ENCODE measurements at places on chromosomes 1 and 21. TPM values are rescaled to one million over a fixed set of nuclear protein-coding genes. Genes with fewer than 3 reads are reported as not detected.

The TMEM240 gene
- 3.3 TPM for total RNA-seq

DNA sequence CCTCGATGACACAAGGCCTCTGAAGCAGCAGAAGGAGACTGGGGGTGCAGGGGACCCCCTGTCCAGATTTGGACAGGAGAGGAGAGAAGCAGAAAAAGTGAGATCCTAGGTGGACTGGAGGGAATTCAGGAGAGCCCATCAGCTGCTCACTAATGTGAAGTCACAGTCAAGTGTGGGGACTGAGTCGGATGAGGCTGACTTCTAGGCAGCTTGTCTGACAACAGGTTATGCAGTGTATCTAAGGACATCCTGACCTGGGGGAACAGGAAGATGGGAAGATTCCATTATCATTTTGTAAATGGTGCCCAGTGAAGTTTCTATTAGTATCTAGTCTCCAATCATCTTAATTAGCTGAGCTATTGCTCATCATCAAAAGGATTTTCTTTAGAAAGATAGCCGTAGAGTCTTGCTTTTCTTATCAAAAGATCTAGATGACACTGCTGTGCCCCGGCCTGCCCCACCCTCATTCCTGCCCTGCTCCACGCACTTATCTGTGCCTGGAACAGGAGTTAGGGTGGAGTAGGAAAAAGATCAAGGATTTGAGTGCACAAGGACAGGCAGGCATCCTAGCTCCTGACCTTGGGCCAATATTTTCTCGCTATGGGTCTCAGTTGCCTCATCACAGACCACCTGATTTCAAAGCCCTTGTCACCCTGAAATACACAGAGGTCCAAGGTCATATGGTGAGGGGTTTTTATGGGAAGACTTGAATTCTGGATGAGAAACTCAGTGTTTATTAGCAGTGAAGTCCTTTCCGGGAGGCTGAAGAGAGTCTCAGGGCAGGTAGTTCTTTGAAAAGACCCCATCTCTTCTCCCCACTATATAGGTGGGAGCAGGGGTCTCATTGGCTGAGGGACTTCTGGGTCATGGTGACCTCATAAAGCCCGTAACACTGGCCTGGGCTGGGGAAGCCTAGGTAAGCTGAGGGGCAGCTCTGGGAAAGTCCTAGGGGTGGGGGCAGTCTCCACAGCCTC, at the start of gene MROH7:
MROH7 (plus strand) TSS at position 924 of the 974 bp plus-strand sequence. CDS start 11,141 bp downstream, outside the sequence.
- no peaks in the 10 kb centered on the region for H3K27me3 ChIP-seq
- H3K4me1 ChIP-seq: no peaks in the 10 kb centered on the region
- DNase-seq: no peak
- H3K27ac ChIP-seq: no peak within 1 kb of the TSS

- DNase-seq: no peak
- no peaks in the 10 kb centered on the region for H3K27me3 ChIP-seq
- no peak overlapping the region for H3K4me3 ChIP-seq
- no peaks in the 10 kb centered on the region for H3K4me1 ChIP-seq
- H3K27ac ChIP-seq: no peak overlapping the region
These were observed 47.6 kb downstream of the TRIM11 start for GRCh38 chr1:228358764-228359612.

DNA sequence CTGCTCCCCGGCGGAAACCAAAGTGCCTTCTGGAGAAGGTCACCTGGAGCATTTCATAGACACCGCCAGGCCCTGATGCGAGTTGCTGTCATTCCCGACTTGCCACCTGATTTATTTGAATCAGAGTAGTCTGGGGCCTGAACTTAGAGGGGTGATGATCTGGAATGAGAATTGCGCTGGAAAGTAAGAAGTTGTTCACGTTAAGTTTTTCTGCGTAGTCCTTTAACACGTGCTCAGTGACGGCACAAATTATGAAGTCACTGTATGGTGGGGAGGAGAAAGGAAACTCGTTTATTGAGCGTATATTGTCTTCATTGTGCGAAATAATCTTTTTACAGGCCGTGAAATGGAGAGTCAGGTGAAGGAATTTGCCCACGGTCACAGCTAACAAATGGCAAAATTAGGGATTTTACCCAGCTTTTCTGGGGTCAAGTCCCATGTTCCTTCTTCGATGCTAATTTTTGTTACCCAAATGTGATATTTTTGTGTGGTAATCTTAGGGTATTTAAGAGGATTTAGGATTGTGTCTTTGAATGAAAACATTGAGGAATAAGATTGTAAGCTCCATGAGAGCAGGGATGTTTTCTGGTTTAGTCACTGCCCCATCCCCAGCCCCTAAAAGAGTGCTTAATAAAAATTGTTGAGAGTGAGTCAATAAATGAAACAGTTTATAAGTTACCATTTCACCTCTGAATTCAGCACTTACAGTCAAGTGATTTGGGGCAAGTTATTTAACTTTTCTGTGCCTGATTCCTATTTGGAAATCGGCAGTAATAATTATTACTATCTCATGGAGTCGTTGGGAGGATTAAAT, 46.4 kb upstream of the NBL1 start:
- no peaks in the 10 kb centered on the region for H3K27me3 ChIP-seq
- H3K4me1 ChIP-seq: peaks cover 11% of the 10 kb centered on the region
- no peaks in the 10 kb centered on the region for H3K36me3 ChIP-seq
- H3K27ac ChIP-seq: peak overlapping the region; percentile 84
- peak; percentile 75 for DNase-seq

- H3K4me1 ChIP-seq: no peaks in the 10 kb centered on the region
- DNase-seq: peak; percentile 2
- H3K27ac ChIP-seq: no peak overlapping the region
- H3K27me3 ChIP-seq: no peaks in the 10 kb centered on the region
- no peak overlapping the region for H3K4me3 ChIP-seq
These were observed 375.8 kb downstream of the NCAM2 start for GRCh38 chr21:21373969-21374368.
